Activated B cell treated with CpG ODN at 0.5 μM for 24 hours (primary cell): ENCODE measurements at places on chromosomes 3 and 15.

GRCh38 chr3:179324270-179324754, 1.5 kb downstream of the ZNF639 start:
- DNase-seq: no peak

- DNase-seq: no peak
Measured at GRCh38 chr3:16633948-16634347, 28.7 kb upstream of the DAZL start.

GRCh38 chr3:16140116-16140893, 34.2 kb upstream of the GALNT15 start:
- no peak for DNase-seq

- peak; percentile 12 for DNase-seq
Measured at GRCh38 chr15:31311735-31312619, 14.7 kb upstream of the KLF13 start.

DNA sequence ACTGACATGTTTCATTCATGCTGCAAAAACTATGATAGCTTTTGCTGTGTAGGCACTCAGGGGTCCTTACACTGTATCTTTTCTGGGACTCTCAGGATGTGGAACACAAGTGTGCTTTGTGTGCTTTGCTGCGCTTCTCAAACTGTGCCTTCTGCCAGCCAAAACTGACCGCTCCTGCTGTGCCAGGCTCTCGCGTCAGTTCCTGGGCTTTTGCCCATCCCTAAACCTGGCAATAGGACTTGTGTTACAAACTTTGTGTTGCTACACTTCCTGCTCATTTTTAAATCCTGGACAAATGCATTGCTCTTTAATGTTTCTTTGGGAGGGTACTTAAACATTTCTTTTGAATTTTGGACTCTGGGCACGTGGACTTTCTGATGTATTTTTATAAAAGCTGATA, 60.3 kb downstream of the DIPK2A start:
- no peak for DNase-seq

- no peak for DNase-seq
Measured at GRCh38 chr15:52224211-52224610, 33.0 kb upstream of the GNB5 start.

- DNase-seq: no peak
Measured at GRCh38 chr3:133956353-133956752, 60.7 kb upstream of the RAB6B start.

GRCh38 chr3:197578376-197578775, 22.6 kb upstream of the BDH1 start:
- DNase-seq: no peak

- no peak for DNase-seq
Measured at GRCh38 chr3:127289706-127290575, 2.1 kb upstream of the PRR20G start.

GRCh38 chr15:63071288-63071909, 28.9 kb downstream of the TPM1 start:
- no peak for DNase-seq

DNA sequence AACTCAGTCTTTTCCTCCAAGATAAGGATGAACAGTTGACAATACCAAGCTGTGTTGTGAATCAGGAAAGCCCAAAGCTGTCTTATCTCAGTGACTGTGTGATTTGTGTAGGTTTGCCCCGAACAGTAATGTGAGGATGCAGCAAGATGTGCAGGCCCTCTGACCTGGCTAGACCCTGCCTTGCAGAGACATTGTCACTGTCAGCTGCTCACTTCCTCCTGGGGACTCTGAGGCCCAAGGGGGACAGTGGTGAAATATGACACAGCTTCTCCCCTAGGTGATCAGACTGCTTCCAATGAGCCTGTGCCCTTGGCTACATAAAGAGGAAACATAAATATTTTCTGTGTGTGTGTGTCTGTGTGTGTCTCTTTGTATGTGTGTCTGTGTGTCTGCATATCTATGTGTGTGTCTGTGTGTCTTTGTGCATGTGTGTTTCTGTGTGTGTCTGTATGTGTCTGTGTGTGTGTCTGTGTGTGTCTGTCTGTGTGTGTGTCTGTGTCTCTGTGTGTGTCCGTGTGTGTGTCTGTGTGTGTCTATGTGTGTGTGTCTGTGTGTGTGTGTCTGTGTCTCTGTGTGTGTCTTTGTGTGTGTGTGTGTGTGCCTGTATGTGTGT, 21.7 kb downstream of the LRRK1 start:
- DNase-seq: no peak

DNA sequence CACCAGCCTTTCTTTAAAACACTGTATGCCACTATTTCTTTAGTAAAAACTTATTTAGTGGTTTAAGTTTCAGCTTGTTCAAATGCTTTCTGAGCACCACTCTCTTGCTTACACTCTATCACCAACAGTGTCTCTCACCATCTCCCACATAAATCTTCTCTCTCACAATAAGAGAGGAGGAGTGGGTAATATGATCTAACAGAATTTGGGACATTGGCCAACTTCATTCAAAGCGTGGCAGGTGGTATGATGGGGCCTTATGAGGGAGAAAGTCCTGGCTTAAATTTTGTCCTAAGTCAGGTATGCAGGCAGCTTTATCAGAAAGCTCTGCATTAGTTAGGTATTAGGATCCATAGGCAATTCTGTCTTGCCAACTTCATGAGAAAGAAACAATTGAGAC, 1132.5 kb downstream of the TUSC7 start:
- no peak for DNase-seq

GRCh38 chr15:80455668-80456442, 51.7 kb downstream of the ARNT2 start:
- DNase-seq: peak; percentile 23

DNA sequence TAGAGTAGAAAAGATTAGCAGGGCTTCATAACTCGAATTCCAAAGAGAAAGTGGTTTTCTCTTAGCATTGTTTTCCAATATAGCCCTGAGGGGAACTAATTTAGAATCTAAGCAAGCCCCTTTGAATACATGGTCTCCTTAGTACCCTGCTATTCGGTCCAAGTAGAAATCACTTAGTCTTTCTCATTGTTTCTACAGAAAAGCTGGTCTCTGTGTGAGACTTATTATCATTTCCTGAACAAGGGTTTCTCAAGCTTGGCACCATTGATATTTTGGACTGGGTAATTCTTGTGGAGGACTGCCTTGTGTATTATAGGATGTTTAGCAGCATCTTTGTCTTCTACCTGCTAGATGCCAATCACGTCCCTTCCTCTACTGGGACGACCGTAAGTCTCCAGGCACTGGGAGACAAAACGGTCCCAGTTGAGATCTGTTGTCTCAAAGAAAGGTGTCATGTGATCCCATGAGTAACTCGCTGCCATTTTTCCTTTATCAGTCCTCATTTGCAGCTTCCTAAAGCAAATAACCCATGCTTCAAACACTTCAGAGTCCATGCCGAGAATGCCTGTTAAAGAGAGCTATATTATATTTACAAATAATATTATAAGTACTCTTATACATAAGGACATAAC, 230.7 kb upstream of the SLCO3A1 start:
- DNase-seq: no peak

DNA sequence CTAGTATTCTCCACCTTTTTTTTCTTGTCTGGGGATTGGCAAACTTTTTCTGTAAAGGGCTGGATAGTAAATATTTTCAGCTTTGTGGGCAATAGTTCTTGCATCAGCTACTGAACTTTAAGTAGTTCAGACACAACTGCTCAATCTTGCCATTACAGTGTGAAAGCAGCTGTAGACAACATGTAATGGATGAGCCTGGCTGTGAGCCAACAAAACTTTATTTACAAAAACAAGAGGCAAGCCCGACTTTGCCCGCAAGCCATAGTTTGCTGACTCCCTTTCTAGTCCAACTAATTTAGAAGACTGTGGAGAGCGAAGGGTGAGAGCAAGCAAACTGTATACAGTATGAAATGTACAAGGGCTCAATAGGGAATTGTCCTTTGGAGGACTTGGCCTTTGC, 6.2 kb downstream of the FRMD4B start:
- DNase-seq: no peak
